ENCODE measurements at places on chromosomes 16 and 17.

DNA sequence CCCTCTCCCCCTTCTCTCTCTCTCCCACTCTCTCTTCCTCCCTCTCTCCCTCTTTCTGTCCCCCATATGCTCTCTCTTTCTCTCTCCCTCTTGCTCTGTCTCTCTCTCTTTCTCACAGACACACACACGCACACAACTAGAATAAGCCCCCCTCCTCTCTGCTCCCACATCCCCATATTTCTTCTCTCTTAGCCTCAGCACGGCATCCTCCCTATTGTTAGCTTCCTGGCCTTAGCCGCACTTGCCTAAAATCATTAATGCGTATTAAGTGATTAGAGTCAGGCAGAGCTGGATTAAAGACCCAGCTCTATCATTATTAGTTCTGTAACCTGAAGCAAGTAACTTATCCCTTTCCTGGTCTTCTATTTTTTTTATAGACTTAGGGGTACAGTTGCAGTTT, 319.0 kb upstream of the C16orf82 start:
- no peak for DNase-seq

DNA sequence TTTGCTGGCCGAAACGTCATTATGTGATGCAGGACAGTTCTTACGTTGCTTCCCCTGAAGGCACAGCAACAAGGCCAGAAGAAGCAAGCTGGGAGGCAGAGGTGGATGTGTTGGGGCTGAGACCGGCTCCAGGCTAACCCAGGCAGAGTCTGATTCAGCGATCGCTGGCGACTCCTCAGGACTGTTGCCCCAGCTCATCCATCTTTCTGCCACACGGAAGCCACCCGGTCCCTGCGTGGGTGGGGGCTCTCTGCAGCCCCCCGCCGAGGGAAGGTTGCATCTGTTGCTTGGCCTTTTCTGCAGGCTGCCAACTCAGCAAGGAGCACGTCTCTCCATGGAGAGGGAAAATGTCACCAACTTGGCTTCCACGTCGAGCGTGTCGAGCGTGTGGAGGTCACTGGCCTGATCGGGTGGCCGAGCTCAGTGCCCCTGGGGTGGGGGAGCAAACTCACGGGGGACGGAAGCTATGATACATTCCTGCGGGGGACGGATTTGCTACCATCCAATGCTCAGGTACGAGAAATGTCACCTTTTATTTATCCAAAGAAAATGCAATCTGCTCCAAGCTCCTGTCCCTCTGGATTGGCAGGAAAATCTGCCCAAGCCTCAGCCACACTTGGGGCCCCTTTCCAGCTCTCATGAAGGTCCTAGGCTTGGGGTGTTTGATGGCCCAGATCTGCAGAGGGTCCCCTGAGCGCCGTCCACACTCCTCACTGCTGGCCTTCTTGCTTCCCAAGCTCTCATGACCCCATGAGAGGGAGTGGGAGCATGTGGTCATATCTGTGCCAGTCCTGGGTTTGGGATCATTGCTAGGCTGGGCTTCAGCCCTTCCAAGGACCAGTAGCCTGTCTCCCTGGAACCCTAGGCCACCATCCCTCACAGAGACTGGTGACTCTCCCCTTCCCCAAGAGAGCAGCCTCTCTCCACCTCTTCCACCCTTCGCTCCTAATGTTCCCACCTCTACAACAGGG, 69.4 kb downstream of the RPH3AL start:
- DNase-seq, result no peak

GRCh38 chr17:40645943-40646342, 1.7 kb downstream of the SMARCE1 start:
- DNase-seq, result no peak

DNA sequence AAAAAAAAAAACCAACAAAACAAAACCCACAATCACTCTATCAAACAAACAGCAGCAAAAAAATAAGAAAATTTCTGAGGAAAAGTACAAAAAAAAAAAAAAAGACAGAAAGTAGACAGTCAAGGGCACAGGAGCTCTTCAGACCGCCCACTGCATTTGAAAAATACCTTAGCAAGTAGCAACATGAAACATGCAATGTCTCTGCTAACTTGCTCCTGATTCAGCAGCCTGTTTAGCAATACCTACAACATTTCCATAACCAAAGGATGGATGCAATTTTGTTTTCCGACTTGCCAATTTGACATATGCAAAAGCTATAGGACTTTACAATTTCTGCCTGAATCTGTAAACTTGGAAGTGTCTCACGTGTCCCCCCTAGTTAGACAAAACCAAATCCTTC, 57.4 kb downstream of the SYNRG start:
- DNase-seq, result no peak

GRCh38 chr17:45129940-45130680, 2.2 kb downstream of the PLCD3 start:
- no peak for DNase-seq

DNA sequence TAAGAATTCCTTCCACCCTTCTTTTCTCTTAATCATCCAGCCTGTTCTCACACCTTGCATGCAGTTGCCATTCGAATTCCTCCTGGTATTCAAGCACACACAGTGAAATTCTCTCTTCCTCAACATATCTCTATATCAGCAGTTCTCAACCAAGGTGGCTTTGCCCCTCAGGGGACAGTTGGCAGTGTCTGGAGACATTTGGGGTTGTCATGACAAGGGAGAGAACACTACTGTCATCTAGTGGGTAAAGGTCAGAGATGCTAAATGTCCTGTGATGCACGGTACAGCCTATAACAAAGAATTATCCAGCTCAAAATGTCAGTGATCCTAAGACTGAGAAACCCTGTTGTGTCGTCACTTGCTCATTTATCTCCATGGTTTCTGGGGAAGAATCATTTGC, 94.8 kb upstream of the CPHXL start:
- no peak for DNase-seq

DNA sequence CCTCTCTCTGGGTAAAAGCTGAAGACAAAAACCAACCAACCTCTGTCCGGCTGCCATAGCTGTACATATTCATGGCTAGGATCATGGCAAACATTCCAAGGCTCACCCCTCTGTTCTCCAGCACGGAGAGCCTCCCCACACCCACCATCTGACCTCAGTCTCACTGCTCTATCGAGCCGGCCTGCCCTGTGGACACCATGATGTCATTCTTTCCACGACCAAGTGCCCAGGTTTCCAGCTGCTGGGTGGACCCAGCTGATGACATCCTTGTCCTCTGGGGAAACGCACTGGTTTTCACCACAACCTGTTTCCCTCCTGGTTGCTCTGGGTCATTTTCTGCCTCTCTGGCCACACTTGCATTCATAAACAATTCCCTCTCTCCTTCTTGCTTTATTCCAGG, 67.7 kb downstream of the NDEL1 start:
- no peak for DNase-seq

DNA sequence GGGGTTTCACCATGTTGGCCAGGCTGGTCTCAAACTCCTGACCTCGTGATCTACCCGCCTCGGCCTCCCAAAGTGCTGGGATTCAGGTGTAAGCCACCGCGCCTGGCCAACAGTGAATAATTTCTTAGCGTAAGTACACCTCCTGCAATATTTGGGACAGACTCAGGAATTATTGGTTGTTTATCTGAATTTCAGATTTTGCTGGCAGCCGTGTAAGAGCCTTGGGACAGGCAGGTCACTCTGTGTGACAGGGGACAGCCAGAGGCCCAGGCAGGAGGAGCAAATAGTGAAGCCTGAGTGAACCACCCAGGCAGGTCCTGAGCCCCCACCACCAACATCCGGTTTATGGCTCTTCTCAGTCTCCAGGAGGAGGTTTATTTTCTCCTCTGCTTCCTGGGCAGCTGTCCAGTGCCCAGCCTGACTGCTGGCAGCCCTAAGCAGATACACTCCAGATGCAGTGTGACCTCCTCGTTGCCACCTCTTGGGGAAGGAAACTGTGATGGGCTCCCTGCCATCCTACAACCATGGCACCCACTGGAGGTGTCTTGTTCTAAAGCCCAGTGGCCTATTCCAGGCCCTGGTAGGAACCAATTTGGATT, 26.2 kb upstream of the ADORA2B start:
- DNase-seq, result no peak

DNA sequence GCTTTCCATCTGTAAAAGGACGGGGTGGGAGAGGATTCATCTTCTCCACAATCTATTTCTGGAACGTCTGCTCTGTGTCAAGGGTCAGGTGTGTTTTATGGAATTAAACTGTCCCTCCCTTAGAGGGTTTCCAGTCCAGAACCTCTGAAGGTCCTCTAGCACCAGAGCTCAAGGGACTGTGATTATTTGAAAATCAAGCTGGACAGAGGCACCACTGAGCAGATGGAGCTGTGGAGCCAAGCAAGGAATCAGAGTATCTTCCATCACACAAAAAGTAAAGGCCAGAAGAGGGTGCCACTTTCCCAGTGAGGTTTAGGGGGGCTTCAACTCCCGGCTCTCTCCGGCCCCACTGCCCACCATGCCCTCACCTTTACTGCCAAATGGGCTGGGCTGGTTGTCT, 6.8 kb downstream of the CACNG5 start:
- DNase-seq, result no peak

DNA sequence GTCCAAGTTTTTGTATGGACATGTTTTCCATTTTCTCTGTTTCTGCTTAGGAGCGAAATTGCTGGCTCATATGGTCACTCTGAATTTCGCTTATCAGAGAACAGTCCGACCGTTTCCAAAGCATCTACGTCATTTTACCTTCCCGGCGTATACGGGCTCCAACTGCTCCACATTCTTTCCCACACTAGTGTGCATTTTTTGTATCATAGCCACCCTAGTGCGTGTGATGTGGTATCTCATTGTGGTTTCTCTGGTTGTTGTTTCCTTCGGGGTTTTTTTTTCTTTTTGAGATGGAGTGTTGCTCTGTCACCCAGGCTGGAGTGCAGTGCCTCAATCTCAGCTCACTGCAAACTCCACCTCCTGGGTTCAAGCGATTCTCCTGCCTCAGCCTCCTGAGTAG, 31.0 kb upstream of the BHLHA9 start:
- no peak for DNase-seq

Data from activated T-cell treated with anti-CD3 and anti-CD28 coated beads for 4 hours (primary cell).